ENCODE measurements at places on chromosomes 4 and X. TPM values are rescaled to one million over a fixed set of nuclear protein-coding genes. Genes with fewer than 3 reads are reported as not detected.

GRCh38 chrX:21153033-21153432 is 221.2 kb upstream of the CNKSR2 start:
- no peak for DNase-seq

DNA sequence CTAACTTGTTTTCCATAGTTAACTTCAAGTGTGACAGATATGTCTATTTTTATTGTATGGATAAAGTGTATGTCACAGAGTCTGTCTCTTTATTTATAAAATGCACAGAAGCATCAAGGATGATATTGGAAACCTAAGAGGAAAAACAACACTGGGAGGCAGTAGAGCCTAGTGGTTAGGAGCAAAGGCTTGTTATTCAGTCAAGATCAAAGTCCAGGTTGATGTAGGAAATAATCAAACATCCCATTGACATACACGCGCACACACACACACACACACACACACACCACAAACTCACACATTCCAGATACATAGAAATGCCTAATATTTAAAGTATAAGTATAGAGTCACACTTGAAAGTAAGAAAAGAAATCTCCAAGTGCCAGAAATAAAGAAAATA is 206.8 kb downstream of the CHRDL1 start:
- DNase-seq, result no peak

GRCh38 chr4:165393051-165393450 is 14.2 kb downstream of the CPE start:
- no peak for DNase-seq

DNA sequence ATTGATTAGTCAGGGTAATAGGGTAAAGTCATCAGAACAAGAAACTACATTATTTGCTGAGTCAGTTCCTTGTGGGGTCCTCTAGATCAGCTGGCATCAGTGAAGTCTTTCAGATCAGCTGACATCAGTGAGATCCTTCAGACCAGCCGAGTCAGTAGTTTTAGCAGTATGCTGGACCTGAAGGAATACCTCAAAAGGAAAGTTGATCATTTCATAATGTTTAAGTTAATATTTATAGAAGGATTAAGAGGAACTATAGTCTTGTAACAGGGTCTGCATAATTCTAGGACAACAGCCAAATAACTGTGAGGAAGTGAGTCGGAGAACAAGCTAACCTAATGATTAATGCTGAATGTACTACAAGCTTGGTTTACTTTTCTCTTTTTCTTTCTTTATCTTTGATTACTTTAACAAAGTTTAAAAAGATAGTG is 958 bp upstream of the UGT2B7 start:
- DNase-seq, result no peak

GRCh38 chr4:152691761-152692160 is 12.0 kb upstream of the TMEM154 start:
- no peak for DNase-seq

DNA sequence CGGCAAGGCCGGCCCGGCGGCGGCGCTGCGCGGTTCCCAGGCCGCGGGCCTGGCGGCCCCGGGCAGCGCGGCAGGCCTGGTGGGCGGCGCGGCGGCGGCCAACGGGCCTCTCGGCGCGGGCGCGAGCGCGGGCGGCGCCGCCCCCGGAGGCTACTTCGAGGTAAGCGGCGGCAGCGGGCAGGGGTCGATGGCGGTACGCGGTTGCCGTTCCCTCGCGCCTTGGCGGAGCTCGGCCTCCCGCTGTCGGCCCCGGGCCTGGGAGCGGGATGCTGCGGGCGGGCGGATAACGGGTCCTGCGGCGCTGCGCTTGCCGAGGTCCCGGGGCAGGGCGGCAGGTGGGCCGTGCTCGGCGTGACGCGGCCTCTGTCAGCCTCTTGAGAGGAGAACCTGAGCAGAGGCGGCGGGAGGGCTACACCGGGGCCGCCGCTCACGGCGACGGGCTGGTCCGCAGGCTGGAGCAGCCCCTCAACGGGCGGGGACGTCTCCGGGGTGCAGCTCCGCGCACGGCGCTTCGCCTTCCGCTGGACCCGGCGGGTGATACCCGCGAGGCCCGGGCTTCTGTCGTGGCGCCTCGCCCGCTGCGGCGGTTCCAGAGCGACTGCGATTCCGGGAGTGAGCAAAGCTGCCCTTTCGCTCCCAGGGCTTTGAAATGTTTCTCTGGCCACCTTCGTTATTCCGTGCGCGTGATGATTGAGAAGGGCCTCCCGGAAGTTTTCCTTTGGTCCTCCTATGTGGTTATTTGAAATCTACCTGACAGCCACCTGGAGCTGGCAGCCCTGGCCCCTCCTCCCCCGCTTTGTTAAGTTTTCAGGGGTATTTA is 774 bp downstream of the FAM193A start:
- DNase-seq, result no peak

DNA sequence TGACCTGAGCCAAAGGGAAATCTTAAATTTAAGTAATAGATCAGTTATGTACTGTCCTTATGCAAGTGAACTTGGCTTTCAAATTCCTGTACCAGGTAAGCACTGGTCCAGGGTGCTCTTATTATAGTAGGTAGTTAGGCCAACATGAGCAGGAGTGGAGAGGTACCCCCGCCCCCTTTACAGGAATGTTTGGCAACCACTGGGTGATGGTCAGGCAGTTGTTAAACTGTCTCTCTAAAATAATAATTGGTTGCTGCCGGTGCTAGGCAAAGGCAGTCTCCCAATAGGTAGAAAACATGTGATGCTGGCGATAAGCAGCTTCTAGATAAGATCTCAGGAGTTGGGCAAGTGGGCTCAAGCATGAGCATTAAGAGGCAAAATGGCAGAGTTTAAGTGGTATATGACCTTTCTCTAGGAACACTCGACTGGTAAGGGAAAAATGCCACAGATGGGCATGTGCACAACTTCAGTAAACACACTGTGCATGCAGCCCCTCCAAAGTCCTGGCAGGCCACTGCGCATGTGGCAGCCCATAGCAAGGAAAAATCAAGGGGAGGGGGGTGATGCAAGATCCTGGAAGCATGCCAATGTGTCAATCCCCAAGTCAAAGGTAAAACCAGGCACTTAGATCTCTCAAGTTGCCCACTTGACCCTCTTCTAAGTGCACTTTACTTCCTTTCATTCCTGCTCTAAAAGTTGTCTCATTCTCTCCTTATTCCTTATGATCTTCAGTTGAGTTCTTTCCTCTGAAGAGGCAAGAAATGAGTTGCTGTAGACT is 1239.7 kb downstream of the C4orf33 start:
- no peak for DNase-seq

DNA sequence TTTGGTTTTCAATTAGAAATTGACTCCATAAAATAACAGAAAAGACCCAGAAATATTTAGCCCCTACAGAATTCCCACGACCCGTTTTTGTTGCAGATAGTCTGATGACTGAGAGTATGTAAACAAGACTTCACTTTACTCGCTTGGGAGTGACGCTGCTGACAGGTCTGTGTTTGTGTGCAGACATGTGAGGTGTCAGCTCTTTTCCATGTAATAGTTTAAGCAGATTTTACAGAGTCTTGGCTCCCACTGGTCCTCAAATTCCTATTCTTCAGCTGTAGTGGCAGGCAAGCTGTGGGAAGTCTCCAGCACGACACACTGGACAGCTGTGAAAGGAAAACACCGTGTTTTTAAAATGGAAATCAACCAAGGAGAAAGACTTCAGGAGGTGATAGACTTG is 455.7 kb downstream of the GABRG1 start:
- DNase-seq, result no peak

- DNase-seq, result no peak
These were observed 157.4 kb downstream of the HS3ST1 start for GRCh38 chr4:11271263-11271662.

DNA sequence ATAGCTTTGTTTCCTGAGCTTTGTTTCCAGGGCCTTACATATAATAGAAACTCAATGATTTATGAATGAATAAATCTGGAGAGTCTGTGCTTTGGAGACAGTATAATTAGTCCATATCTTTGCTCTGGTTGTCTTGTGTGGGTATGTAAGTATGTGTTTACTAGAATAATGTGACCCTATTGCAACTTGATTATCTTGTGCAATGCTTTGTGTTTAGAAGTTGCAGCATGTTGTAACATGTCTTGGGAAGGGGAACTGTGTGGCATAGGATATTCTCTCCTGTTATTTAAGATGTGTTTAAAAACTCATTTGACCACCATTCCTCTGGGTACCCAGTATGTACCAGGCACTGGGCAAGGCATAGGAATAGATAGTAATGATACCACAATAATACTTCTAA is 6.1 kb downstream of the SPATA18 start:
- DNase-seq, result no peak

- DNase-seq, result no peak
These were observed 164.2 kb downstream of the STIM2 start for GRCh38 chr4:27024805-27025204.

DNA sequence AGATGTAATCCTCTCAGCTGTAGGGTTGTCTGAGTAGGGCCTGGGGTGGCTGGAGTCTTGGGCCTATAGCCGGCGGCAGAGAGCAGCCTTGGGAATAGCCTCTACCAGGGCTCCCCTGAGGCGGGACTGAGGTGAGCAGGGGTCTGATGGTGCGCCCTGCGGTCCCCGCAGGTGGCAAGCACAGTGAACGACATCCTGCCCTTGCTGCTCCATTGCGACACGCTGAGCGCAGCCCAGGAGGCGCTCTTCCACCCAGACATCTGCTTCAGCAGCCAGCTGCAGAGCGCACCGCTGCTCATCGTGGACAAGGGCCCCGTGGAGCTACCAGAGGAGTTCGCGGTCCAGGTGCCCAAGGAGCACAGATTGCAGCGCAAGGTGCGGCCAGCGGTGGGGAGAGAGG is 317.0 kb downstream of the ADGRL3 start:
- DNase-seq, result no peak

DUSP21 gene
- not detected for total RNA-seq

COL4A6 gene
- total RNA-seq, result 192 TPM

POLN gene
- 2.5 TPM for total RNA-seq

CSAG3 gene
- not detected for total RNA-seq

PTPN13 gene
- 7.9 TPM for total RNA-seq
